ENCODE measurements at places on chromosomes 12 and 14.

- DNase-seq, result no peak
These were observed 4.2 kb upstream of the GLRX5 start for GRCh38 chr14:95530473-95531276.

- no peak for DNase-seq
These were observed 96.1 kb upstream of the GRIP1 start for GRCh38 chr12:66774929-66775328.

- no peak for DNase-seq
These were observed 192.2 kb upstream of the PELI2 start for GRCh38 chr14:55926007-55926406.

- DNase-seq, result no peak
These were observed 101.6 kb upstream of the KRAS start for GRCh38 chr12:25352083-25352918.

GRCh38 chr12:88235183-88235833 is 93.2 kb downstream of the TMTC3 start:
- no peak for DNase-seq

- no peak for DNase-seq
These were observed 53.4 kb upstream of the PWP1 start for GRCh38 chr12:107632246-107632645.

- peak; percentile 11 for DNase-seq
These were observed 7.6 kb upstream of the AEBP2 start for GRCh38 chr12:19431407-19432308.

GRCh38 chr14:74083161-74083560 is 1.1 kb downstream of the ALDH6A1 start:
- no peak for DNase-seq

GRCh38 chr12:99493197-99493596 is 154.4 kb upstream of the GARIN6 start:
- no peak for DNase-seq

DNA sequence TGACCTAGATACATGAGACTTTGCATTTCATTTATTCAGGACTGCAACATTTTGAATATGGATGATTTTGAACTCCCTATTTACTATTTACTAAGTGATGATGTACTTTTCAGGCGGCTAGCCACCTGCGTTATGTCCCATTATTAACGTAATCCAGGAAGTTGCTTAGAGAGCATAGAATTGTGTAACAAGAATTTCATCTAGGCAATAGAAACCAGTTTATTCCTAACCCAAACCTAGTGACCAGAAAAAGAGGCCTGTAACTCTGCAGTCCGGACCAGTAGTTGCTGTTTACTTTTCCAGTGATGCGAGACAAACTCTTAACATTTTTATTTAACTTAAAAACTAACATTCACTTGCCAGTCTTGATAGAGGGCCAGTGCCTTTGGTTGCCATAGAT is 12.3 kb downstream of the NUDT4 start:
- no peak for DNase-seq

GRCh38 chr14:90061685-90062126 is at the start of gene KCNK13:
Gene KCNK13, plus strand, starts transcription at chr14:90061994. Its CDS starts 212 bp downstream, at chr14:90062206.
- DNase-seq, result peak; percentile 3

DNA sequence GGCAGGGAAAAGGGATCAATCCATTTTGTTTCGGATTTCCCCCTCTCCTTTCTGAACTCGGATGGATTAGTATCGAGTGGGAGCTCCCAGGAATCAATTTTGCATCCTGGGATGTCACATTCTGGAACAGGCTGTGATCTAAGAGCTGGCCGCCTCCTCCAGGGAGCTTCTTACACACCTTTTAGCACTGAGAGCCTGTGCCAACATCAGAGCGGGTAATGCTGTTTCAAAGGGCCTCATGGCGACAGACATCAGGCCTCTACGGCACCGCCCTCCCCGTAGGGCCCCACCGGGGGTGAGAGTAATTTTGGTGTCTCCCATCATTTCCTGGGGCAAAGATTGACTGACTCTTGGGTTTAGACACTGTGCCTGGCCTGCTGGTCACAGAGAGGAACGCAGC is 2.7 kb downstream of the GALNT9 start:
- DNase-seq, result no peak

DNA sequence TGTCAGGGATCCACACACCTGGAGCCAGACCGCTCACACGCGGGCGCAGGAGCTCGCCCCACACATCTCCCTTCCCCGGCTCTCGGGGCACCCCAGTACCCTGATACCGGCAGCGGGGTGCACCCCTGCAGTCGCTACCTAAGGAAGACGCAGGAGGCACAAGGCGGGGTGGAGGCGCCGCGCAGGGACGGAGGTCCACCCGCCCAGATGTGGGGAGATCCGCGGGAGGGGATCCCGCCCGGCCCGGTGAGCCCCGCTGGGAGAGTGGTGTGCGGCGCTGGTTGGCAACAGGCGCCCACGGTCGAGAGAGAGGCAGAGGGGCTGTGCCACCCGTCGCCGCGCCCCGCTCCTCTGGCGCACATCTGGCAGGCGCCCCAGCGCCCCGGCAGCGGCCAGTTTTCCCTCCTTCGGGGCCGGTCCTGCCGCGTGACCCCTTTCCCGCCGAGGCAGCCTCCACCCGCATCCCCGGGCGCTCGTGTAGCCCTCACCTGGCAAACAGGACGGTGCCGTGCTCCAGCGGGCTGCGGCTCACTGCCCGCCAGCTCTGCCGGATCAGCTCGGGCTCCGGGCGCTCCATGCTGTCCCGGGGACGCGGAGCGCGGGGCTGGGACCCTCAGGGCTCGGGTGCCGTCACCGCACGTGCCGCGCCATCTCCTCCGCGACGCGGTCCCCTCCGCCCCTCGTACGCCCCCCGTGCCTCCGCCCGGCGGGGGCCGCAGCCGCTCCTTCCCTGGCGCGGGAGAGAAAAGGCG is 469 bp downstream of the NGB start:
- no peak for DNase-seq

DNA sequence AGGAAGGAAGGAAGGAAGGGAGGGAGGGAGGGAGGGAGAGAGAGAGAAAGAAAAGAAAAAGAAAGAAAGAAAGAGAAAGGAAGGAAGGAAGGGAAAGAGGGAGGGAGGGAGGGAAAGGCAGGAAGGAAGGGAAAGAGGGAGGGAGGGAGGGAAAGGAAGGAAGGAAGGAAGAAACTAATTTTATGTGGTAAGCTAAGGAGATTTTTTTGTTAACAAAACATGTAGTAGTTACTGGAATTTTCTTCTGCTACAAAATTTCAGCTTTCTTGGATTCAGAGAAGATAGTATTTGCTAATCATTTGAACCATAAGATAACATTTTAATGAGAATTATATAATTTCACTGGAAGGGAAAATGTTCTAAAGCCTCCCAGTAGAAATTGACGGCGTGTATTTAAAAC is 437.8 kb upstream of the DCN start:
- DNase-seq, result no peak

- DNase-seq, result no peak
These were observed 69.9 kb downstream of the SERPINA3 start for GRCh38 chr14:94682061-94682516.

- DNase-seq, result no peak
These were observed 93.5 kb downstream of the GALNT8 start for GRCh38 chr12:4813741-4814140.

DNA sequence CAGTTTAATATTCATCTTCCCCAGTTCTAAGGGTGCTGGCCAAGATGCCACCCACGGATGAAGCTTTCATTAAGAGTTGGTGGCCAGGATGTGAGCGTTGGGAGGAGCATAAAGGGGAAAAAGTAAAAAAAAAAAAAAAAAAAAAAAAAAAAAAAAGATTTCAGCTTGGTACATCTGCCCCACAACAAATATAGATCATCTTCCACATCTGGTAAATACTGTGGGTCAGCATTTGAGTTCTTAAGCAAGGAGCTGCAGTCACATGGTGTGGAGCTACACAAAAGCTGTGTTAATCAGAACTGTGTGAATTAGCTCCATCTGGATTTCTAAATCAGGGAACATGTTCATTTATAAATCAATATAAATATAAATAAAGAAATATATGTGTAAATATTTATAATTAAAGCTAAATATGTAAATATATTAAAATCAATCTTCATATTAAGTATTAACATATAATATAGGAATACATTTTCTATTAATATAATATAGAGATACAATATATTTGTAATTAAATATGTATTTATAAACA is 262.3 kb downstream of the NUAK1 start:
- no peak for DNase-seq

DNA sequence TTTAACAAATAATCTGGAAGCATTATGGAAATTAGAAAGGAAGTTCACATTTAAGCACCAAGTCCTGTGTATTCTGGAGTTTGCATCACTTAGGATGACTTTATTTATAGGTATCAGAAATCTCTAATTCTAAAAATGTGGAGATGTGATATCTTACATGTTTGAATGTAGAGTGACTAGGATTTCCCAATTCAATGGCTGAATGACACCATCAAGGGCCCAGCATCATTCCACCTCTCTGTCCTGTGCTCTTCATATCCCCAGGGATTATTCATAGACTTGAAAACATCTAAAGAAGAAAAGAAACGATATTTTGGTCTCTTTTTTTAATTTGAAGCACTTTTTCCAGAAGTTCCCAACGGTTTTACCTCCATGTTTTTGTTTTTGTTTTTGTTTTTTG is 15.2 kb upstream of the METAP2 start:
- DNase-seq, result no peak

- no peak for DNase-seq
These were observed 263.2 kb downstream of the SEC23A start for GRCh38 chr14:38839694-38840365.

GRCh38 chr14:79101388-79101787 is 931.2 kb downstream of the NRXN3 start:
- no peak for DNase-seq

GRCh38 chr12:52494518-52494917 is 1.5 kb upstream of the KRT6A start:
- DNase-seq, result no peak

GRCh38 chr12:92030618-92031017 is 115.0 kb downstream of the BTG1 start:
- no peak for DNase-seq
